ENCODE measurements at places on chromosomes 2 and 18. TPM values are rescaled to one million over a fixed set of nuclear protein-coding genes. Genes with fewer than 3 reads are reported as not detected.

Gene ITGB6
- total RNA-seq: not detected

Gene NGEF
- total RNA-seq: 0.17 TPM

Gene UPP2
- total RNA-seq: not detected

Gene LYG1
- not detected for total RNA-seq

Gene MAP4K4
- 79.3 TPM for total RNA-seq

Gene REG3A
- not detected for total RNA-seq

Gene CABLES1
- total RNA-seq: 44.9 TPM

Gene GREB1
- 3.4 TPM for total RNA-seq

Gene PAX3
- total RNA-seq: not detected

Gene IMPACT
- total RNA-seq: 25.5 TPM

Gene PNPT1
- 13.1 TPM for total RNA-seq

Gene GLB1L
- total RNA-seq: 12.2 TPM

Measured in subcutaneous adipose tissue (tissue), 4 donors.